ENCODE measurements at places on chromosomes 3 and 15.

- no peak for DNase-seq
These were observed 229.3 kb downstream of the MCTP2 start for GRCh38 chr15:94460624-94461023.

DNA sequence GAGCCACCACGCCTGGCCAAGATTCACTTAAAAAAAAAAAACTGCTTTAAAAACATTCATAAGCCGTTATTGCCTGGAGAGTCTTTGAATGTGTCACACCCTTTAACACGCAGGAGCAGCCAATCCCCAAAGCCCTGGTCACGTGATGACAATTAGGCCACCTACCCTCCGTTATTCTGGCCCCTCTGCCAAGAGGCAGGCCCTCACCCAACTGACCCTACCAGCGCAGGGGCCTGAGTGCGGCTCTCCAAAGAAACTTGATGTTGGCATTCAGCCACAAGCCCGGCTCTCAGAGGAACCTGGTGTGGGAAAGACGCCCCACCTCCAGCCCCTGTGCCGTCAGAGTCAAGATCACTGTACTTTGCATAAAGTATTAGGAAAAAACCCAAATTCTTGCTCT lies 11.6 kb upstream of the MUC4 start:
- DNase-seq, result no peak

DNA sequence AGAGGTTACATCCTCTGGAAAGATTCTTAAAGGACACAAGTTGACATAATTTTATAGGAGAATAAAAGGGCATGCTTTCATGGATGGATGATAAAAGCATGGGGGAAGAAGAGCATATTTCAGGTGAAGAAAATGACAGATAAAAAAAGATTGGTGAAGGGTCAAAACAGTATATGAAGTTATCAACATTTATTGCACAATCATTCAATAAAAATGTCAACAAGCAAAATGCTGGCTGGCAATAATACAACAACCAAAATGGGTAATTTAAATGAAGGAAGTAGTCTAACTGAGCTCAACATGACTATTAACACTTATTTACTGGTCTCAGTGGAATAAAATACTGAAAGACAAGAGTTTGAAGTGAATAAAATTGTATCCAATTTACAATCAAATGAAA lies 696.7 kb downstream of the SQOR start:
- DNase-seq, result no peak

GRCh38 chr15:41048397-41048796 lies 67.7 kb downstream of the INO80 start:
- DNase-seq, result no peak

- DNase-seq, result peak; percentile 43
These were observed 77.1 kb upstream of the BCL6 start for GRCh38 chr3:187822402-187822801.

DNA sequence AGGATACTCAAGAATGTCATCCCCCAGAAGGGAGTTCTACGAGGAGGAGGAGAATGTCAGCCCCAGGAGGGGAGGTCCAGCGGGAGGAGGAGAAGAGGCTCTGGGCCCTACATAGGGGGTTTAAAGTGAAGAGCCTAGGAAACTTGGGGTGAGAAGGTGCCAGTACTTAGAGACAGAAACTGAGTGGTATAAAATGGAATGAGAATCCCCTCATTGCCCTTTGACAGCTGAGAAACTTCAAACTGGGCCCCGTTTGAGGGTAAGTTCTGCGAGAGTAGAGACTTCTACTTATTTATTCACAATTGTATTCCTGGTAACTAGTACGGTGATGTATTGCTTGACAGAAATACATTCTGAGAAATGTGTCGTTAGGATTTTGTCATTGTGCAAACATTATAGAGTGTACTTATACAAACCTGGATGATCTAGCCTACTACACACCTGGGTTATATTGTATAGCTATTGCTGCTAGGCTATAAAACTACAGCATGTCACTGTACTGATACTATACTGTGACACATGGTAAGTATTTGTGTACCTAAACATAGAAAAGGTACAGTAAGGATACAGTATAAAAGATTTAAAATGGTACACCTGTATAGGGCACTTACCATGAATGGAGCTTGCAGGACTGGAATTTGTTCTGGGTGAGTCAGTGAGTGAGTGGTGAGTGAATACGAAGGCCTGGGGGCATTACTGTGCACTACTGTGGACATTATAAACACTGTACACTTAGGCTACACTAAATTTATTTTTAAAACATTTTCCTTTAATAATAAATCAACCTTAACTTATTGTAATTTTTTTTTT lies 62.0 kb downstream of the TSC22D2 start:
- no peak for DNase-seq

- DNase-seq, result no peak
These were observed 128.8 kb downstream of the PEX5L start for GRCh38 chr3:179907784-179908482.

- no peak for DNase-seq
These were observed 23.6 kb upstream of the FMN1 start for GRCh38 chr15:33218071-33218491.

DNA sequence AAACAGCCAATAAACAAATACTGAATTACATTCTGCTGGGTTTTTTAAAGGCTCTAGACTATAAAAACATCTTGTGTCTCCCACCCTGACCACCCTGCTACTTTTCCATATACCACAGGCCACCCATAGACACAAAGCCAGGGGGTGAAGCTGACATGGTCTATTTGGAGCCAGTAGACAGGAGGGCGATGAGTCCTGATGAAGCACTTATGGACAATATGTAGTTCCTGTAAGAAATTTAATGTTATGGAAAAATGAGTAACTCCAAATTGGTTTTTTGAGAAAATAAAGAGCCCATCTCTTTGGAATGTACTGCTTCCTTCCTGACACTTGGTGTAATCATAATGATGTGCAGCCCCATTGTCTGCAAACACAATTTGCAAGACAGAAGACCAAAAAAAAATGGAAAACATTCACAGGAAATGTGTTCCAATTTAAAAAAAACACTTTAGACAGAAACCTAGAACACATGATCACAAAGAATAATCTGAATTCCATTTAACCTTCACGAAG lies 11.8 kb downstream of the SSR3 start:
- no peak for DNase-seq

DNA sequence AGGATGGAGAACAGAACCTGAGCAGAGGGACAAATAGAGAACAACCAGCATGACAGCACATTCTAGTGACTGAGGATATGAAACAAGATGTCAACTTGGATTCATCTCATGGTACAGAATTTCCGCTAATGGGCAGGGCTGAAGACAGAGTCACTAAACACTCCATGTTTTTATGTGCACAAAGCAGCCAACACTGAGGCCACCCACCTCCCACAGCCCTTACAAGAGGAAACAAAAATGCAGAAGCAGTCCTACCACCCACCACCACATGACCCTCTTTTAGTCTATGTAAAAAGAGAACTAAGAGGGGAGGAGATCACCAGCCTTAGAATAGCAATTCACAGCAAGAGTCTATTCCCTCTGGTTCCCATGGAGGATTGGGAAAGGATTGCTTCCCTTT lies 131.4 kb upstream of the UBE2E2 start:
- DNase-seq, result no peak

DNA sequence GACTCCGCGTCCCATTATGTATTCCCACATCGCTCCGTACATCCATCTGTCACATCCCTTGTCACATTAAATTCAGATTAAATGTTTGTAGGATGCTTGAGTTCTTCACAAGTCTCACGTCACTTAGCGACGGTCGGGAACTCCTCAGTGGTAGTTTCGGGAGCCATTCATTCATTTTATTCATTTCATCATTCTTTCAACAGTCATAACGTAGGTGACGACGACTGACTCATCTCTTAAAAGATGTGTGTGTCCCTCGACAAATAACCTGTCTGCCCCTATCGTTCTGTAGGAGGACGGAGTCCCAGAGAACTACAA lies 272 bp upstream of the SRPRB start:
- no peak for DNase-seq

DNA sequence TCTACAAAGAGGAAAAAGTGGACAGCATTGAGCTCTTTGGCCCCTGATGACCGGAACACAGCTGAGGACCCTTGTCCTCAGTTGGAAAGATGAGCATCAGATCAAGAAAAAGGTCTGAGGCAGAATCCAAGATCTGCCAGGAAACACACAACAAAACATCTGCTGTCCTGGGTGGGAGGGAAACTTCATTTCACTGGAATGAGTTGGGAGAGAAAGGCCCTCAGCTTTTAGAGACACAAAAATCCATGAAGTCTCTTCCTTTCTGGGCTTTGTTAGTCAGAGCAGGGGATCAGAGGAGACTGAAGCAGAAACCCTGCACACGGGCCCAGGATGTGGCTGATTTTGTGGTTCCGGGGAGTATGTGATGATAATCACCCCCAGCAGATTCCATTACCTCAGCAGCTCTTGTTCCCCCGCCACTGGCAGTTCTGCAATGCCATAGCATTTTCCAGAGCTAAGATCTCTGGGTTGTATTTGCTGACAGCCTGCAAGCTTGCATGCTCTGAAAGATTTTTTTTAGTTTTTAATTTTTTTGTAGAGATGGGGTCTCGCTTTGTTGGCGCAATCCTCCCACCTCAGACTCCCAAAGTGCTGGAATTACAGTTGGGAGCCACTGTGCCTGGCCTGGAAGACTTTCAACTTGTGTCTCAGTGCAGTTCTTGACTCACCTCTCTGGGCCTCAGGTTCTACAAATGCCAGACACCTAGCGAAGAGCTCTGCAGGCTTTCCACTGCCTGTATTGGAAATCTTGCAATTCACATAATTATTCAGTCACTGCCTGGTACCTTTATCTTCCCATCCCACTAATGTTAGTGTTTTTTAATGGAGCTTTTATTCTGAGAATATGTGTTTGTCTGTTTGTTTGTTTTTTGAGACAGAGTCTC lies 5.8 kb upstream of the TATDN2 start:
- DNase-seq, result peak; percentile 57

- DNase-seq, result no peak
These were observed 246.4 kb downstream of the SLC9A9 start for GRCh38 chr3:143601723-143602484.

GRCh38 chr3:9250236-9250635 lies 790 bp upstream of the SRGAP3 start:
- DNase-seq, result no peak

DNA sequence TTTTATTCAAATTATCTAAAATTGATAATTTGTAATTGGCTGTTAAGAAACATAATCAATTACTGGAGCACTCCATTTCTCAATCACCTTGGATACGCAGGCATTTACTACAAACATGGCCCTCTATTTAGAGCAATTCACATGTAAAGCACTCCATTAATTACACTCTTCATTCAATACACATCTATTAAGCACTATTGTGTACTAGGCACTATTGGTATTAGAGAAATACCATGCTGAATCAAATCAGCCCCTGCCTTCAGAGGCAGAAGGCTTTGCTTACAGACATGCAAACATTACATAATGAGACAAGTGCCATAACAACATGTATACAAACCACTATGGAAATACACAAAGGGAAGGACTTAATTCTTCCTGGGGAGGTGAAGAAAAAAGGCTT lies 69.1 kb downstream of the PEAK1 start:
- no peak for DNase-seq

DNA sequence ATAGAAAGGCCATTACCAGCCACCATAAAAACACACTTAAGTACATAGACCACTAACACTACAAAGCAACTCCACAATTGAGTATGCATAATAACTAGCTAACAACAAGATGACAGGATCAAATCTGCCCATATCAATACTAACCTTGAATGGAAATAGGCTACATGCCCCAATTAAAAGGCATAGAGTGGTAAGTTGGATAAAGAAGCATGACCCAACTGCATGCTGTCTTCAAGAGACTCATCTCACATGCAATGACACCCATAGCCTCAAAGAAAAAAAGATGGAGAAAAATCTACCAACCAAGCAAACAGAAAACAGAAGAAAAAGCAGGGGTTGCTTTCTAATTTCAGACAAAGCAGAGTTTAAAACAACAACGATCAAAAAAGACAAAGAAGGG lies 218.7 kb downstream of the ISL2 start:
- no peak for DNase-seq

DNA sequence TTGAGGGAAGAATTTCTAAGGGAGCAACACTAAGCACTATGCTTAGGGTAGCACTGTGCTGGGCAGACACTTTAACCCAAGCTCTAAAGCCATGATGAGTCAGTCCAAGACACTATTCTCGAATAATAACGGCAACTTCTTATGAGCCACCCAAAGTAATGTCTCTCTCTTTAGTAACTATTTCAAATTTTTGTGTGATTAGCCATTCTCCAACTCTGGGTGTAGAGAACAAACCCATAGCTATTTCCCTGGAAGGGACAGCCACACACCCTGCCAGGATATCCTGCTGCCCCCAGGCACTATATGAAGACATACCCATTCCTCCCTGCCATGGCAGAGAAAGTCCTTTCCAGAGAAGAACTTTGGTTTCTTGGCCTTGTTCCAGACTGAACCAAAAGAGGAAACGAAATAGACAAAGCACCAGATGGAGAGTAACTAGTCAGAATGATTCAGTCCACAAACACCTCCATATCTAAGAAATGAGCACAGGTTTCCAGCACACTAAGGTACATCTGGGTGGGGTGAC lies 384.9 kb upstream of the THBS1 start:
- no peak for DNase-seq

GRCh38 chr15:80643431-80643951 lies 51.6 kb upstream of the ABHD17C start:
- DNase-seq, result no peak

GRCh38 chr3:123635217-123635616 lies 50.4 kb upstream of the HACD2 start:
- no peak for DNase-seq

- no peak for DNase-seq
These were observed 26.8 kb upstream of the RPL29 start for GRCh38 chr3:52022323-52023100.

GRCh38 chr3:140285380-140285779 lies 350.4 kb downstream of the CLSTN2 start:
- DNase-seq, result no peak

- DNase-seq, result no peak
These were observed 604.3 kb upstream of the CFAP20DC start for GRCh38 chr3:59654123-59654479.

DNA sequence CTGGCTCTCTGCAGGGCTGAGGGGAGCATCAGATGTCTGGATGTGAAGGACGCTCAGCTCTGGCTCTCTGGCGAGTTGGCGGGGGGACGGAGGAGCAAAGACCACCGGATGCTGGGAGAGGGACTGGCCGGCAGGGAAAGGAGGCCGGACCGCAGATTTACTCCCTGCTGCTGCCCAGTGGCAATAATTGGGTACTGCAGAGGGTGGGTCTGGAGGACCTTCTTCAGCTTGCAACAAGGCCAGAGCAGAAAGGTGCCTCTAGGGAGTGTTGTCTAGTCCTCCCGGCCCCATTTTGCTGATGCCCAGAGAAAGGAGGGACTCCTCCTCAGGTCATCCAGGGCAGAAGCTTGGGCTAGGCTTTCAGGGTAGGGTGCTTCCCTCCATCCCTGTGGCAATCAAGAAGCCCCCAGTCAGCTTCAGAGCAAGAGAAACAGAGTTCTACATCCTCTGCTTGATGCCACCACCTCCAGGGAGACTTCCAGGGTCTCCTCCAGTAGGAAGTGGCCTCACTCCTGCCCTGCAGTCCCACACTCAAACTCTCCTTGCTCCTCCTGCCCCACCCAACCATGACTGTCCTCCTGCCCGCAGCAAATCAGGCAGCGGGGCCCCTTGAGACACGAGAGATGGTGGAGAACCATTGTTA lies 20.3 kb upstream of the CSPG4 start:
- peak; percentile 65 for DNase-seq

GRCh38 chr15:101410612-101411011 lies 78.9 kb downstream of the PCSK6 start:
- DNase-seq, result no peak
